ENCODE measurements at places on chromosomes 5 and 9.
A peak's percentile ranks its signal among the peaks of the same experiment; 100 is the strongest.

GRCh38 chr5:170597109-170597751 is 93.4 kb downstream of the KCNIP1 start:
- peak; percentile 60 for DNase-seq

DNA sequence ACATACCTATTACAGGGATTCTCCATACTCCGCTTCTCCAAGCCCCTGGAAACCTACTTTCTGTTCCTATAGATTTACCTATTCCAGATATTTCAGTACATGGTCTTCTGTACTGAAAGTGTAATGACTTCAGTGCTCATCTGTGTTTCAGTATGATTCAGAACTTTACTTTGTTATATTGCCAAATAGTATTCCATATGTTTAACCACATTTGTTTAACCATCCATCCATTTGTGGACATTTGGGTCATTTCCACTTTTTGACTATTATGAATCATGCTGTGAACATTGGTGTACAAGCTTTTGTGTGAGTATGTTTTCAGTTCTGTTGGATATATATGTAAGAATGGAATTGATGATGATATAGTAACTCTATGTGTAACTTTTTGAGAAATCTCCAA is 188.9 kb downstream of the PDZD2 start:
- no peak for DNase-seq

DNA sequence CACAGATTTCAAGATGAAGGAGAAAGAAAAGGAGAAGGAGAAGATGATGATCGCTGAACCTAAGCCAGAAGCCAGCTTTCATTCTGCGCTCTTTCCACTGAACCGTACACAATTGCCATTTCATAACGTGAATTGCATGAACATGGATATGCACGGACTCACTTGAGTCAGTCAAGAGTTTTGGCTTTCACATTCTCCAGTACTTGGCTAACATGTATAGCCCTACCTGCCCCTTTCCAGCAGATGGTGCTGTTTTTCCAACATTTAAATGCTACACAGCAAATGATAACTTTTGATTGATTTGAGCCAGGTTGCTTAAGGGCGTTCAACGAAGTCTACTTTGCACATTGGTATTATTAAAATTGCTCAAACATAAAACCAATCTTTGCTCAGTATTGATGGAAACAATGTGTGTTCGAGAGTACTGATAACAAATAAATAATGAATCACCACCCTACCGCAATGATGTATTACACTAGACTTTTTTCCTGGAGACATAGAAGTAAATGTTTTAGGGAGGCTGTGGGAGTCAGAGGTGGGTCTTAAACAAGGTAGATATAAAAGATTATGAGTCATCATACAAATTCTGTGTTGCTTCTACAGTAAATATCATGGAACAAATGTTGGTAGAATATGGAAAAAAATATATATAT is 196.4 kb downstream of the TRPM3 start:
- peak; percentile 4 for DNase-seq

GRCh38 chr9:137387114-137387890 is 35.7 kb downstream of the EXD3 start:
- DNase-seq = no peak

GRCh38 chr9:7234144-7234543 is 476.4 kb downstream of the KDM4C start:
- peak; percentile 53 for DNase-seq

DNA sequence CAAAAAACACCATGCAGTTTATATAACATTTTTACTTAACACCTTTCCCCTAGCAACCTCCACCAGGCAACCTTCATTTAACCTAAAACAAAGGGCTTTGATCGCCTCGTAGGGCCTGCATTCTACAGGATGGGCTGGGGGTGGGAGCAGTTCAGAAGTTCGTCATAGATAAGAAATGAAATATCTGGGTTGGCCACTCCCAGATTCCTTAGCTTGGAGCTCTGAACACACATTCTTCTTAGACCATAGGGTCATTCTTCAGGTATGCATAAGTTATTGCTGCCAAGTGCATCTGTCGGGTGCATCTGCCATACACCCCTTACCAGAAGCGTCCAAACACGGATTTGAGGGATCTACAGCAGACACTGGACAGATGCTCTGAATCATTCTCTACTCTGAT is 4.3 kb upstream of the SLC22A5 start:
- DNase-seq = no peak

GRCh38 chr5:160369990-160370712 is at the start of gene C1QTNF2:
Gene C1QTNF2 (minus strand): TSS chr5:160370626. CDS start chr5:160355011, 15,615 bp downstream.
- DNase-seq = peak; percentile 21

- no peak for DNase-seq
Measured at GRCh38 chr9:136666372-136667213, 3.9 kb downstream of the EGFL7 start.

- no peak for DNase-seq
Measured at GRCh38 chr9:75850459-75851200, 39.8 kb upstream of the PCSK5 start.

DNA sequence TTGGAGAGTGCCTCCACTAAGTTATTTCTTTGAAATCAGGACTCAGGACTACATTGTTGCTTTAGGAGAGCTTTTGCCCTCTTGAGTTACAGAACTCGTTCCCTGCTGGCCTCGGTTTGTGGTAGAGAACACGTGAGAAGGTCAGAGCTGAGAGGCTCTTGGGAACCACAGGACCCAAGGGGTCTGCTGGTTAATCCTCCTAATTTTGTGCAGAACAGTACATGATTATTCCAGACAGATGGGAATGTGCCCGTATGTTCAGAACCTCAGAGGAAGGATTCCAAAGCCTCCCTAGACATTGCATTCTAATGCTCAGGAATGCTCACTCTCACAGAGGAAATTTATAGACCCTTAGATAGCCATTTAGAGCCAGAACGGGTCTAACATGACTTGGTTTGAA is 25.2 kb upstream of the BASP1 start:
- no peak for DNase-seq

GRCh38 chr5:14922456-14922855 is 50.9 kb upstream of the ANKH start:
- DNase-seq = no peak

DNA sequence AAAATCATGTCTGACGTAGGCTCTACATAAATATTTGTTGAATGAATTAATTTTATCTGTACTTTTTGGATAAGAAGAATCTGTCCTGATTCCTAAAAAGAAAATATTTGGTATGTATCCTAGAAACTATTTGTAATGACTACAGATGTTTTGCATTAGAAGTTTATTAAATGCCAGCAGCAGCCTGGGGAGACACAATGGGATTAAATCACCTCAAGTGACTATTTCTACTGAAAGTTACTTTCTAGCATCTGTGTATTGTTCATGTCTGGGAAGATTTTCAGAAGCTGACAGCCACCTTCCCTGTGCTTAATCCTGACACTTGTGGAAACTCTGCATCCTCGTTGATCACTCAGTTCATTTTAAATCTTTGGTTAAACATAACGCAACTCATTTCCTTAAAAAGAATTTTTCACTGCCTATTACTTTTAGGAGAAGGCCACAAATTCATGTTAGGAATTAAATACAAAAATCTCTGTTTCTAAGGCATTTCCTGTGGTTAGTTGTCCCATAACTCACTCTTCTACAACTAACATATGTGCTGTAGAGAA is 209.3 kb upstream of the PPP1R2B start:
- no peak for DNase-seq

- no peak for DNase-seq
Measured at GRCh38 chr5:78675956-78676730, 27.6 kb upstream of the LHFPL2 start.

DNA sequence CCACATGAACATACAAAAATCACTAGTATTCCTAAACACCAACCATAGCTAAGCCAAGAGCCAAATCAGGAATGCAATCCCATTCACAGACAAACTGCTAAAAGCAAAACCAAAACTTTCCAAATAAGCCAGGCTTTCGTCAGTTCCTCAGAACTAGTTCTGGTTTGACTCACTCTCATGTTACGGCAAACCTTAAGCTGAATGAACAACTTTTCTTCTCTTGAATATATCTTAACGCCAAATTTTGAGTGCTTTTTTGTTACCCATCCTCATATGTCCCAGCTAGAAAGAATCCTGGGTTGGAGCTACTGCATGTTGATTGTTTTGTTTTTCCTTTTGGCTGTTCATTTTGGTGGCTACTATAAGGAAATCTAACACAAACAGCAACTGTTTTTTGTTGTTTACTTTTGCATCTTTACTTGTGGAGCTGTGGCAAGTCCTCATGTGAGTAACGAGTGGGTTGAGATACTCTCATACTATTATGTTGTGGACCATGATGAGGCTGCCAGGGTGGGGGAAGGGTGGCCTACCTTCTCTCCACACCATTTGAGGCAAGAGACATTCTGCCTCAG is at the start of gene PDCD1LG2:
PDCD1LG2 (plus strand) TSS at position 172 of the 572 bp plus-strand sequence. CDS start 12,016 bp downstream, outside the sequence.
- DNase-seq = peak; percentile 53

- no peak for DNase-seq
Measured at GRCh38 chr5:102483736-102484135, 15.1 kb downstream of the SLCO6A1 start.

DNA sequence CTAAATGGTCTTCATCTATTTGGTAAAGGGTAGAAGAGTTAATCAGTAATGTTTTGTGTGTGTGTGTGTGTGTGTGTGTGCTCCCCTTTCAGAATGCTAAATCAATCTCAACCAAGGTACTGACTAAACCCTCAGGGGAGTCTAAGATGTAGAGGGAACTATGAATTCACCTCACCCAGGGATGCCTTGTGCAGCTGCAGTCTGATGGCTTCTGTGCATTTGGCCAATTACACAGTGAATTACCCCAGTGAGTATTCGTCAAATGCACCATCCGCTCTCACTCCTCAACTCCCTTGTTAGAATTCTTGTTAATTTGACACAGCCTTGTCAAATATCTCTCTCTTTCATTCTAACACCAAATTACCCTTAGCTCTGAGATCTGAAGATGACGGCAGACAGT is 234.6 kb downstream of the GABRB2 start:
- DNase-seq = no peak

DNA sequence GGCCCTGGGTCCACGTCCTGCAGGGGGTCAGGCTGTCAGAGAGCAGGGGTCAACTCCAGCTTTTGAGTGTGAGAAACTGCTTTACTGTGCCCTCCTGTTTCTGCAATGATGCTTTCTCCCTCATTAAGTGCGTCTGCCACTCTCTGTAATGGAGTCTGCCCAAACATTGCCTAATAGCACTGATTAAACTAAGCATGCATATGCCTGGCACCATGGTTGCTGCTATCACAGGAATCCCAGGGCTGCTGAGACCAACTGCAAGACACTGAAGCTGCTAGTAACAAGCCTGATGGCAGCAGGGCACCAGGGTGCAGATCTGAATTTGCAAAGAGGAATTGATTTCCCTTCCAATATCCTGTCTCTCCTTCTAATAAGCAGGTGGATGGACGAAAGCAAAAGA is 125.3 kb downstream of the SLC24A2 start:
- no peak for DNase-seq

DNA sequence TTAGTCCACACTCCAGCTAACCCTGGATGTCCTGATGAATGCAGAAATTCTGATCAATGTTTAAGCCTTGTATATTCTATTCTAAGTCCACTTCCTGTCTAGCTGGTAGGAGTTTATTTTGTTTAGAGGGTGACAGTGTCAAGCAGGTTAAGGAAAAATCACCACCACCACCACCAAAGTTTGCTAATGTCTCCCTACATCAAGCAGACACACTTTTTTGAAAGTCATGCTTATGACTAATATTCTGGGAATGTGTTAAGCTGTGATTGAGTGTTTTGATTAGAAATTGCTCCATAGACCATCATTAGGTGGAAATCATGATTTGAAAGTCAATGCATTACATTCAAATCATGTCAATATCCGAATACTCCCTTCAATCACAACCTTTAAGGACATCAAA is 1530.1 kb downstream of the MAT2B start:
- no peak for DNase-seq

DNA sequence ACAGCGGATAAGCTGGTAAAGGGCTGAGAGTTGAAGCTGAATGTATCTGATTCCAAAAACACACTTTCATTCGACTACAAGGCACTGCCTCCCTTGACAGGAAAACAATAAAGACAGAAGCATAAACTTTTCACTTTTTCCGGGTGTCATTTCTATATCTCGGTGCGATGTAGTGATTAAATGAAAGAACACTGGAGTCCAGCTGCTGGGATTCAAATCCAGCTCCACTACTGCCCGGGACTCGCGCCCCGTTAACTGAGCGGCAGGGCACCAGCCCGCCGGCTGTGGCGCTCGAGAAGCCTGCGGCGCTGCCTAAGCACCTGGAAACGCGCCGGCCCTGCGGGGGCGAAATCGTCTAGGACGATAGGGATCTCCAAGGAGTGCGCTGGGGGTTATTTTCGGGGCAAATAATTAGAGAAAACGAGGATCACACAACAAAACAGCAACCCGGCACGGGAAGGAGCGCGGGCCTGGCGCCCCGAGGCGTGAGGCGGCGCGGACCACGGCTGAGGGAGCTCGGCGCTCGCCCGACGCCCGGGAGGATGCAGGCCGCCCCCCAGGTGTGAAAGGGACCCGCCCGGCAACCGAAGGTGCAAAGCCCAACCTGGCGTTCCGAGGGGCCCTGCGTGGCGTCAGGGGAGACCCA is 837 bp downstream of the UIMC1 start:
- peak; percentile 80 for DNase-seq

DNA sequence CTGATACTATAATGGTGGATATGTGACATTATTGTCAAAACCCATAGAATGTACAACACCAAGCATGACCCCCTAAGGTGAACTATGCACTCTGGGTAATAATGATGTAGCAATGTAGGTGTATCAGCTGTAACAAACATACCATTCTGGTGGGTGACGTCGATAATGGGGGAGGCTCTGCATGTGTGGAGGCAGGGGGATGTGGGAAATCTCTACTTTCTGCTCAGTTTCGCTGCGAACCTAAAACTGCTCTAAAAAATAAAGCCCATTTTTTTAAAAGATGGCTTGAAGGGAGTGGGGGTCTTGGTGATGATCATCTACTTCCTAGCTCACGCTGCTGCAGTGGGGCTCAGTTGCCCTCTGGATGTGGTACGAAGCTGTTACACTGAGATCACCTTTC is 51.1 kb downstream of the RASGEF1C start:
- DNase-seq = no peak

DNA sequence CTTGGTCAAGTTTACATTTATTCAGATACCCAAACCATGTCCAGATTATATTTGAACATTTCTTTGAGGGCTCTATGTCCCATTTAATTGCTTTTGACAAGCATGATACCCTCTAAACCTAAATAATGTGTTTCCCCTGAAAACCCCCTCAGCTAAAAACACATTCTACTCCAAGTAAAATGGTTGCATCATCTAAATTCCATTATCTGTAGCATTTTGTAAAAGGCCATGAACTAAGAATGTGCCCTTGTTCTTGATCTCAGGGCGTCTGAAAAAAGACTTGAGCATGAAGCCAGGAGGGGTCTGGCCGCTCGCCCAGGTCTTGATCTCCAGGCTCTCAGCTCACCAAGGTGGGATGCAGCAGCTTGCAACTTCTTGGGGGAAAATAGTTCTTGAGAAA is 53.5 kb upstream of the ERCC6L2 start:
- no peak for DNase-seq

GRCh38 chr5:140295414-140295813 is 7.5 kb downstream of the PFDN1 start:
- DNase-seq = no peak

DNA sequence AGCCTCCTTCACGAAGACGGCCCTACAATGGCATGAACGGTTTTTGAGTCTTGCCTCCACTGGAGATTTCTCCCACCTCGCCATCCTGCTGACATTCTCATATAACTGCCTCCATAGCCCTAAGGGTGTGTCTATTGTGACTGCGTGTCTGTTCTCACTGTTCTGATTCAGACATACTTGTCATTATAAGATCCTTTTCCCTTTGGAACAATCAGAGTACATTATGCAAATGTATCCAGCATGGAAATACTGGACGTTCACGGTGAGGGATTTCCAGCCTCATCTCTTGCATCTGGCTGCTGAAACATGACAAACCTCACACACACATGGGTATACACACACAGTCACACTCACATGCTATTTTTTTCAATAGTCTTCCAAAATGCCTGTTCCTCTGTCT is 402.1 kb downstream of the DIRAS2 start:
- DNase-seq = no peak

- peak; percentile 74 for DNase-seq
Measured at GRCh38 chr9:128160603-128160987, 530 bp downstream of the BBLN start.
